Large intestine (tissue), 12 donors: ENCODE measurements at places on chromosomes 6 and 20.

GRCh38 chr6:18431581-18431980, 44.4 kb downstream of the RNF144B start:
- no peak for DNase-seq

DNA sequence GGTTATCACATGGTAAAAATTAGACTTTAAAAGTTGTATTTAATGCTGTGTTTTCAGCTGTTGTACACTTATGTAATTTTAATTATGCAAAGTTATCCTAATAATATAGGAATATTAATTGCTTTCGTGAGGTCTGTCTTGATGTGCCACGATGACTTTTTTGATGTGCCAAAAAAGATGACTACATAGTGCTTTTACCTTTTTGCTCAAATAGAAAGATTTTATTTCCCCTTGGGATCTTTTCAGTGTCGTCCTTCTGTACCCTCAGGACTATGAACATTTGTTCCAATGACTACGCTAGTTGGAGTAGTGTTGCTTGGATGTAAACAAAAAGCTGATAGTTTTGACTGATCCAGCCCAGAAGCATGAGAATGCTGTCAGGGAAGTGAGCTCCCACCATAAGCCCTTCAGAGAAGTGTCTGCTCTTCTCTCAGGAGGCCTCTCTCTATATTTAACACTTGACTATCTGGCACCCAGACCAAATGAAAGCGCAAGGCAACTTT, 1.2 kb upstream of the CD164 start:
- no peak for DNase-seq

DNA sequence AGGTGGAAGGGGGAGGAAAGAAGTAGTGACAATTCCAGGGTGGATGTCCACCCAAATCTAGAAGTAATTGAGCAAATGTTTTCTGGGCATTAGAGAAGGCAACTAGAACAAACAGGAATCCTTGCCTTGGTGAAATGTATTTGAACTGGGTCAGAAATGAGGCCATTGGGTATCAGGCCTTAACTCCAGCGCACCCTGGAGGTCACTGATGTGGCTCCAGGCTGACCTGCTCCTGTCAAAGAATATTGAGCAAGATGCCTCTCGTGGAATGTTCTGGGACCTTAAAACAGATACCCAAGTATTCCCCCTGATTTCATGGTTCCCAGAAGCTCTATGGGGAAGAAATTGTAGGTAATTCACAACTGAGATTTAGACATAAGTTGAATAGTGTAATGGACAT, 6.9 kb downstream of the HLA-DPB1 start:
- DNase-seq: no peak

- DNase-seq: no peak
These were observed 29.5 kb downstream of the RBM38 start for GRCh38 chr20:57420571-57421252.

GRCh38 chr6:152973916-152974315, 8.9 kb downstream of the FBXO5 start:
- DNase-seq: no peak

GRCh38 chr6:44156494-44157151, 2.0 kb upstream of the CAPN11 start:
- peak; percentile 52 for DNase-seq

- DNase-seq: no peak
These were observed 87.5 kb downstream of the ZFP64 start for GRCh38 chr20:52103913-52104545.

DNA sequence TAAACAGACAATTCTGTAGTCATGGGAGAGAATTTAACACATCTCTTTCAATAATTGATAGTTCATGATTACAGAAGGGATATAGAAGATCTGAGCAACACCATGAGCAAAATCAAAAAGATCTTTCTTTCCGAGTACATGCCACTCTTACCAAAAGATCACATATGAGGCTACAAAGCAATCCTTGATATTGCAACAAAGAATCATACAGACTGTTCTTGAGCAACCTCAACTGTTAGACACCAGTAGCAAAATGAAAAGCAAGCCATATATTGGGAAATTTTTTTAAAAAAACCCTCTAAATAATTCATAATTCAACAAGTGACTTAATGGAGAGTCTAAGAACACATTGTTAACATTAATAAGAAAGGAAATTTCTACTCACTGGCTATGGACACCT, 3.6 kb upstream of the CD83 start:
- no peak for DNase-seq

DNA sequence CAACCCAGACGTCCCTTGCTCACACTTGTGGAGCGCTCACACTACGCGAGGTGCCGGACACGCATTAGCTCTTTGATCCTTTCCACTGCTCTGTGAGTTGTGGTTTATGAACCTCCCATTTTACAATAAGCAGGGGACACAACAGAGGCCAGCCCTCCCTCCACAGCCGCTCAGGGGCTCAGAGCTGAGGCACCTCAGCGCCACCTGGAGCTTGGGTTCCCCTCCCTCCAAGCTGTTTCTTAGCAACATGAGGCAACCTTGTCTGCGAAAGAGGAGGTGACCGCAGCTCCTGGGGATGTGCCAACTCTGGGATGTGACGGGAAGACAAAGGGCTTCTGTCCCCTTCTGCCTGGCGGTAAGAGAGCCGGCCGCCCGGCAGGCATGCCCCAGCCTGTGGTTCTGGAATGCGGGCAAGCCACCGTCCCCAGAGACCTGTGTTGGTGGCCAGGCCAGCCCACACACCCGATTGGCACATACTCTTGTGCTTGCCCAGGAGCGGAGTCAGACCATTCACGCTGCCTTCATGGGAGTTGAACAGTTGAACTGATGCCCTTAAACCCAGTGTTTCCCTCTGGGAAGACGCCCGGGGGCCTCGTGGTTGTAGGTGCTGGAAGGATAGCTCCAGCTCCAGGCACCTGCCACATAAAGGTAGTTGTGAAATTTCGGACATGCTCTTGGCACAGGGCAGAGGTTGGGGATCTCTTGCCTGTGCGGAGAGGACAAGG, 44.5 kb downstream of the RBM38 start:
- DNase-seq: peak; percentile 38

- peak; percentile 51 for DNase-seq
These were observed 21.8 kb downstream of the PKHD1 start for GRCh38 chr6:52065621-52066020.

DNA sequence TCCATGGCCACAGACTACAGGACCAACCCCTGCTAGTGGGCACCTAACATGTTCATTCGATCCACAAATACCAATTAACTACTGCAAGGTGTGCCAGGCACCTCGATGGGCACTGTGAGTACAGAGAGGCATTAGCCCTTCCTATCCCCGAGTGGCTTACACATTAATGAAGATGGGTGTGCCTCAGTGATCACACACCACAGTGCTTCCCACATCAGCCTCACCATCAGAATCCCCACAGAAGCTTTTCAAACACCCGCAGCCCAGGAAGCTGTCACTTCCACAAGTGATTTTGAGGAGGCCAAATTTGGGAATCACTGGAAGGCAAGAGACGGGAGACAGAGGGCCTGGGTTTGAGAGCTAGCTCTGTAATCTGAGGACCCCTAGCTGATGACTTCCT, 23.7 kb downstream of the EZR start:
- no peak for DNase-seq

DNA sequence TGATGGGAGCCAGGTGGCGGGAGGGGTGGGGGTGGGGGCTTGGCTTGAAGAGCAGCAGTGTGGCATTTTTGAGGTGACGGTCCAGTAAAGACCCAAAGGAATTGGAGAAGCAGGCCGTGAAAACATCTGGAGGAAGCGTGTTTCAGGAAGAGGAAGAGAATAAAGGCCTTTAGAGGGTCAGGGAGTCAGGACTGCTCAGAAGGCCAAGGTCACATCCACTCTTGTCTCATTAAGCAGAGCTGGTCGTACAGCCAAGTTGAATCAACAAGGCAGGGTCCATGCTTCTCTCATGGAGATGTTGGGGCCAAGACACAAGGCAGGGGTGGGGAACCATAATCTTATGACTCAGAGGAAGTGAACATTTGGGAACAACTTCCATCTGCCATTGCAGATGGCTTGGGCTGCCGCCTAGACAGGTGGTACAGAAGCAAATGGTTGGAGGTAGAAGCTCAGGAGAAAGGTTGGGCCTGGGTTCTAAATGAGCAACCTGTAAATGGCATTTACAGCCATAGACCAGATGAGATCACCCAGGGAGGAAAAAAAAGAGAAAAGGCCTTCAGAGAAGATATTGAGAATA, 179.6 kb downstream of the TTLL2 start:
- no peak for DNase-seq
